H7 (cell line): ENCODE measurements at places on chromosomes 6 and 20. TPM values are rescaled to one million over a fixed set of nuclear protein-coding genes. Genes with fewer than 3 reads are reported as not detected.

FAM83C gene
- not detected in 2 replicates for total RNA-seq

OOEP gene
- total RNA-seq, result not detected in 2 replicates

SIRPB1 gene
- not detected in 2 replicates for total RNA-seq

TREML1 gene
- not detected in 2 replicates for total RNA-seq

TRIM10 gene
- not detected in 2 replicates for total RNA-seq

ZC3H12D gene
- 0.03 and 0.18 TPM in 2 replicates for total RNA-seq

CHRNA4 gene
- total RNA-seq, result 2.0 TPM in 2 replicates

EPPIN gene
- total RNA-seq, result 0.03 TPM in 1 of 2 replicates, not detected in the other

TREM2 gene
- not detected in 2 replicates for total RNA-seq

ZNF133 gene
- total RNA-seq, result 25.5 and 29.0 TPM in 2 replicates

HUS1B gene
- total RNA-seq, result 0.22 and 1.1 TPM in 2 replicates

SUMO4 gene
- total RNA-seq, result 0.48 and 0.87 TPM in 2 replicates

RBPJL gene
- total RNA-seq, result not detected in 2 replicates

TBC1D20 gene
- total RNA-seq, result 10.9 and 14.0 TPM in 2 replicates

C20orf202 gene
- total RNA-seq, result 0.26 TPM in 1 of 2 replicates, not detected in the other

ESR1 gene
- total RNA-seq, result under 0.01 and 0.04 TPM in 2 replicates

NKX2-4 gene
- total RNA-seq, result not detected in 2 replicates

CYP21A2 gene
- 0.11 TPM in 1 of 2 replicates, not detected in the other for total RNA-seq

SMLR1 gene
- not detected in 2 replicates for total RNA-seq

PRR18 gene
- total RNA-seq, result 0.07 and 0.11 TPM in 2 replicates

BTN2A1 gene
- total RNA-seq, result 7.6 and 8.2 TPM in 2 replicates

ENPP5 gene
- 6.5 and 9.0 TPM in 2 replicates for total RNA-seq

ASIP gene
- not detected in 2 replicates for total RNA-seq

HTR1E gene
- total RNA-seq, result 0.52 TPM in 1 of 2 replicates, not detected in the other

HLA-DMA gene
- total RNA-seq, result 1.9 and 4.1 TPM in 2 replicates

TMC2 gene
- not detected in 2 replicates for total RNA-seq

MMP24 gene
- total RNA-seq, result 14.8 and 21.1 TPM in 2 replicates

OR2B6 gene
- total RNA-seq, result not detected in 2 replicates

IL17F gene
- total RNA-seq, result not detected in 2 replicates

SCUBE3 gene
- total RNA-seq, result 0.45 and 0.70 TPM in 2 replicates
